ENCODE measurements at places on chromosomes 6 and 20.
A peak's percentile ranks its signal among the peaks of the same experiment; 100 is the strongest.

DNA sequence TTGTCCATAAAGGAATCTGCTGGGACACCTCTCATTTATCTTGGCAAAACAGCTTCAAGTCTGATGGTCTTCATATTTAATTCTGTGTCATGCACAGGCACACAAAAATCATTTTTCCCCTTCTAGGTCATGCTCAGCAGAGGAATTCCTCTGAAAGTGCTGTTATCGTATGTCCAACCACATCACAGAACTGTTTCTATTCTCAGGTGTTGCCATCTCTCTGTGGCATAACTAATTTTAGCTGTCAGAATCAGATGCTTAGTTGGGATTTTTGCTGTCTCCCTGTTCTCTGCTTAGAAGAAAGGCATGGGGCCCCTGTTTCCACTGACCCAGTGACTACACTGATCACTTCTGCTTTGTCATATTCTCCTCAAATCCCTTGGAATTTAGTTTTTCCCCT, 608.0 kb upstream of the EPHA7 start:
- DNase-seq, result no peak
- H3K27ac ChIP-seq, result no peak overlapping the region
- H3K4me3 ChIP-seq, result no peak overlapping the region
- H3K27me3 ChIP-seq, result no peaks in the 10 kb centered on the region
- no peaks in the 10 kb centered on the region for H3K4me1 ChIP-seq

DNA sequence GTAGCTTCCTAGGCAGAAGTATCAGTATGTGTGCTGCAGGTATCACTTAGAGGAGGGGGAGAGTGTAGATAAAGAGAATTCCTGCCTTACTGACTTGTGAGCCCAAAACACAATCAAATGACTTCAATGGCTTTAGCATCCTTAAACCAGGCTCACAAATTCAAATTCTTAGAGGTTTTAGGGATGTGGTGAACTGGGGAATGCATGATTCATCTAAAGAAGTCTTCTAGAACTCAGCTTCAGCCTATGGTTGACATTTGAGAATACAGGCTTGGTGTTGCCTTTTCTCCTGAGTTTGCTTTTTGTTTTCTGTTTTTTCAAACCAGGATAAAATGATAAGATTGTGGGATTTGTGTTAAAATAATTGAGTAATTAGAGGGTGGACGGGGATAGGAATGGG, 14.4 kb downstream of the SNRPC start:
- DNase-seq, result no peak
- H3K4me1 ChIP-seq, result no peaks in the 10 kb centered on the region
- no peaks in the 10 kb centered on the region for H3K27me3 ChIP-seq
- peaks cover 5% of the 10 kb centered on the region for H3K36me3 ChIP-seq
- no peak overlapping the region for H3K27ac ChIP-seq

DNA sequence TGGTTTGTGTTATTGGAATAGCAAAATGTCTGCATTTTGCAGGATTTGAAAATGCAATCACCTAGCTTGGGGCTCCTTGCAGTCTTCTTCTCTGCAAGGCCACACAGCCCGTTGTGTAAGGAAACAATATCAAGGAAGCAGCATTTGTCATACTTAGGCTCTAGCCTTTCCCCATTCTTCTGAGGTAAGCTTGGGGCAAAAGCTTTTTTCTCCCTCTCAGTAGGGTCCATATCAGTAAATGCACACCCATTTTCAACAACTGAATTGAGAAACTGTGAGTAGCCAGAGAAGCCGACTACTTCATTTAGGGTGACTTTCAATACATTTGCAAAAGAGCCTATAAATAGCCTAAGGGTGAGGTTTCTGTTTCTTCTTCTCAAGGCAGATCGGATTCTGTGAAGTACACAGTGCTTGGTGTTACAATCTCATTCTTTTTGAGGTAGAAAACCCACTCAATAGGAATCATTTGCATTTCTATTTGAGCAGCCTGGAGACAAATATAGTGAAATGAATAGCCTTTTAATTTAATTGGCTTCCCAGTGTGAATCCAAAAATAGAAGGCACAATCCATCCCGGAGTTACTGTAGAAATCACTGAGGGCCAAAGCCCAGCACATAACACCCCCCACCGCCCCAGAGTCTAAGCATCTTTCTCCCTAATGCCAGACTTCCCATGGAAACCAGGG, 61.8 kb downstream of the BTBD3 start:
- H3K4me3 ChIP-seq, result no peak overlapping the region
- no peaks in the 10 kb centered on the region for H3K27me3 ChIP-seq
- H3K27ac ChIP-seq, result no peak overlapping the region
- no peak for DNase-seq

- H3K4me3 ChIP-seq, result no peak overlapping the region
- no peaks in the 10 kb centered on the region for H3K36me3 ChIP-seq
- no peaks in the 10 kb centered on the region for H3K27me3 ChIP-seq
- H3K27ac ChIP-seq, result no peak overlapping the region
These were observed 108.6 kb downstream of the FIG4 start for GRCh38 chr6:109799664-109800063.

- DNase-seq, result no peak
- no peaks in the 10 kb centered on the region for H3K36me3 ChIP-seq
- no peak overlapping the region for H3K27ac ChIP-seq
These were observed 110.2 kb downstream of the DACT2 start for GRCh38 chr6:168209420-168209819.

- H3K27ac ChIP-seq, result no peak overlapping the region
- H3K27me3 ChIP-seq, result no peaks in the 10 kb centered on the region
- no peak for DNase-seq
- no peak overlapping the region for H3K4me3 ChIP-seq
- H3K36me3 ChIP-seq, result no peaks in the 10 kb centered on the region
- H3K4me1 ChIP-seq, result no peaks in the 10 kb centered on the region
These were observed 242.5 kb upstream of the JAG1 start for GRCh38 chr20:10916312-10916711.

- H3K4me1 ChIP-seq, result peaks cover 4% of the 10 kb centered on the region
- H3K27me3 ChIP-seq, result no peaks in the 10 kb centered on the region
- H3K27ac ChIP-seq, result no peak overlapping the region
- no peaks in the 10 kb centered on the region for H3K36me3 ChIP-seq
- H3K4me3 ChIP-seq, result no peak overlapping the region
These were observed 153.6 kb downstream of the NFATC2 start for GRCh38 chr20:51388756-51389542.

DNA sequence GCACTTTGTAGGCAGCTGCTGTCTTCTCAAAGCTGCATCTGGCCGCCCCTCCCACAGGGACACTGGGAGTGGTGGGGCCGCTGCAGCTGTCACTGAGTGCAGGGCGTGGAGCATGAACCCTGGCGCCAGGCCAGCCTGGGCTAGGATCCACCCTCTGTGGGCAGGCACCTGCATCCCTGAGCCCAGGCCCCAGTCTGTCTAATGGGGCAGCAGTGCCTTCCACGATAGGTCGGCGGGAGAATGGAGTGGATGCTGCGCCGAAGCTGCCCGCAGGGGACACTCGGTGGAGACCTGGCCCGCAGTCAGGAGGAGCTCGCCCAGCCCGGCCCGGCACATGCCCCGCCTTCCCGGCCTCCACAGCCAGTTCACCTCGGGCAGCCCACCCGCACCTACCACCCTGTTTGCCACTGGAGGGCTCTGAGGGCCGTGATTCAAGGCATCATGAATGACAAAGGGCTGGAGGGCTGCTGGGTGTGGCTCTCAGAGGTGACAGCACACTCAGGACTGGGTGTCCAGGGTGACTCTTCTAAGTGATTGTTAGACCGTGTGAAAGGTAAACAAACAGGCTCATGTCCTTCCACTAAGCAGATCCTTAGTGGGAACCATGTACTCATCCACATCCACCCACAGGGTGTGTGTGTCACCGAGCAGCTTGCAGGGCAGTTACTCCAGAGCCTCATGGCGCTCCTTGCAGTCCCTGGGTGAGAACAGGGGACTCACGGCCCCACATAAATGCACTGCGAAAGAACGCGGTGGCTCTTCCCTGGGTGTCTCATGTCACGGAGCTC, 133.9 kb downstream of the AGPAT4 start:
- DNase-seq, result no peak
- no peak overlapping the region for H3K27ac ChIP-seq
- peaks cover 3% of the 10 kb centered on the region for H3K36me3 ChIP-seq
- H3K4me1 ChIP-seq, result no peaks in the 10 kb centered on the region

DNA sequence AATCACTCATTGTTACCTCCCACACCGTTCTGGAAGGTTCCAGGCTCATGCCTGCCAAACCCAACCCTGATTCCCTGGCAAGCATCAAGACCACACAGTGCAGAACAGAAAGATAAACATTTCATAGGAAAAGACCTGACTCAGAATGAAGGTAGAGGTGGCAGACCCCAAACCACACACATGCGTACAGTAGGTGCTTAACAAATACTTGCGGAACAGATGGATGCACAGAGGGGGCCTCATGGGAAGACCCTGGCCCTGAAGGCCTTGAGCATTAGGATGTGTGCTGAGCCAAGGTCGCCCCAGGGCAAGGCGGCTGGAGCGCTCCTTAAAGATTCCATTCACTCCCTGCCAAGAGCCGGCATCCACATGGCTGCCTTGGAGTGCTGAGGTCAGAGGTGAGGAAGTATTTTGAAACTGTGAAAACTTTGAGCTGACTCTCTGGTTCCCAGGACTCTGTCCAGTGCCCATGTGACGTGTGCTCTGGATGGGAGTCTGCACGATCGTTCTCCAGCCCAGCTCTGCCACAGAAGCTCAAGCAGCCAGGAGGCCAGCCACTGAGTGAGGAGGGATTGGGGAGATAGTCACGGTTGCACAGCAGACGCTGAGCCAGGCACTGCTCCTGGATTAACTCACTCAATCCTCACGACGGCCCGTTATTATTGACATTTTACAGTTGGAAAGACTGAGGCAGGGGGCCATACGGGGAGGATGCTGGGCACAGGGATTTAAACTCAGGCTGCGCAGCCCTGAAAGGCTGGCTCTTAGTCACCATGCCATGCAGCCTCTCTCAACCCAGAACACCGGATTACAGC, 65.5 kb upstream of the AFDN start:
- no peaks in the 10 kb centered on the region for H3K27me3 ChIP-seq
- H3K27ac ChIP-seq, result no peak overlapping the region
- H3K4me3 ChIP-seq, result no peak overlapping the region
- no peaks in the 10 kb centered on the region for H3K36me3 ChIP-seq
- H3K4me1 ChIP-seq, result no peaks in the 10 kb centered on the region
- peak; percentile 91 for DNase-seq

DNA sequence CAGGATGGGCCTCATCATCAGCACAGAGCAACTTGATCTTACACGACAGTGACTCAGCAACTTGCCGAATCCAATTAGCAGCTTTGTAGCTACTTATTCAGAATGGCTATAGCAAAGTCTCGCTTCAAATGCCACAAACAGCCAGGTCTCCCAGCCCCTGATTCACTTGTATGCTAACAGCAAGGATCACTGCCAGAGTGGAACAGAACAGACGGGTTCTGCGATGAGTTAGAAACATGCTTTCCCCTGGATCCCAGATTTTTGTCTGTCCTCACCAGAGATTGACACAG, 254.4 kb downstream of the NRN1 start:
- H3K27me3 ChIP-seq, result no peaks in the 10 kb centered on the region
- no peak for DNase-seq
- H3K36me3 ChIP-seq, result no peaks in the 10 kb centered on the region
- H3K4me1 ChIP-seq, result no peaks in the 10 kb centered on the region

- no peaks in the 10 kb centered on the region for H3K27me3 ChIP-seq
- peaks cover 6% of the 10 kb centered on the region for H3K36me3 ChIP-seq
- DNase-seq, result no peak
- H3K27ac ChIP-seq, result no peak overlapping the region
- no peaks in the 10 kb centered on the region for H3K4me1 ChIP-seq
These were observed 59.4 kb downstream of the ADGRF5 start for GRCh38 chr6:46862381-46862780.

Data from lung (tissue), 17 donors.